Mesothelial cell of epicardium (in vitro differentiated cells): ENCODE measurements at places on chromosomes 3 and 15.
A peak's percentile ranks its signal among the peaks of the same experiment; 100 is the strongest.

- no peak for DNase-seq
Measured at GRCh38 chr3:134330883-134331810, 43.1 kb downstream of the AMOTL2 start.

- DNase-seq, result peak; percentile 46
Measured at GRCh38 chr3:127791221-127791913, 30.9 kb downstream of the MGLL start.

DNA sequence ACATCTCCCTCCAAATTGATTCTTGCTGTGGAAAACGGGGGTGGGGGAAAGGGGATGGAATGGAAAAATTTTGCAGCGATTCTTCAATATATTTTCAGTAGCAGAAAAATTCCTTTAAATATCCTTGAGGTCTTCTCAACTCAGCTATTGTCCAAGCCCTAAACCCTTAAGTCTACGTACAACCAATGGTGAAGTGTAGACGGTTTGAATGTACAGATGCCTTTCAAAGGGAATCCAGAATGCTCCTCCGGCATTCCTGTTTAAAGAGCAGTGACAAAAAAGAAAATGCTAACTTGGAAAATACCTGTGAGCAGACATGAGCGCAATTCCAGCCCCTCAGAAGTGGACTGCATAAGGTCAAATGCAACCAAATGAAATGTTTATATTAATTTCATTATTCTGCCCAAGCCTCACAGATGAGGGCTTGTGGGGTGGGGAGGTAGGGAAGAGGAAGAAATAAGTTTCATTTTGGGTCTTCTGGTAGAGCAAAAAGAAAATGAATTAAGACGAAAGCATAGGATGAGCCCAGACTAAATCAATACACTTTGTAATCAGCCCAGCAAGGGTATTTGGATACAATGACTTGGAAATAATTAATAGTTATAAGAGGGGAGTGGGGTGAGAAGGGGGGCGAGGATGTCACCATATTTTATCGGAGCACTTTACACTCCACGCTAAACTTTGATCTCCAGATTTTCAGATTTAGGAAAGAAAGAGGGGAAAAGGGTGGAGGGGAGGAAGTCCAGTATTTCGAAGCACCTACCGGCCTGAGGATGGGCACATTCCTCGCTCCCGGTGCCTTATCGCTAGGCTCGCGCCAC lies 2.7 kb downstream of the FOXP1 start:
- DNase-seq, result no peak

- DNase-seq, result no peak
Measured at GRCh38 chr3:62110443-62111225, 262.7 kb downstream of the FEZF2 start.

DNA sequence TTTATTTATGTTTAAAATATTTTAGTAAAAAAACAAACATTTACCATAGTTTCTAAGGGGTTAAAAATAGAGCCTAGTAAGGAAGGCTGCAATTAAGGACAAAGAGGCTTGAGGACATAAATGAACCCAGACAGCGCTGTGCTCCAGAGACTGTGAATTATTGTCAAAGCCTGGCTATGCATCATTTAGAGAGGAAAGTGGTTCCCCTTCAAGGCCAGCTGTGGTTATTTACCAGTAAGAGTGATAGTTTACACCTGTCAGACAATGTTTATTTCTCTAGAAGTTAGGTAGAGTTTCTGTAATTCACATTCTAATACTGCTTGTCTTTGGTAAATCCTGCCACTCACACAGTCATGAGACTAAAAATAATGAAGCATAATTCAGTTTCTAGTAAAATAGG lies 32.4 kb upstream of the PIK3R4 start:
- DNase-seq, result no peak

- DNase-seq, result no peak
Measured at GRCh38 chr3:65893631-65894030, 145.1 kb downstream of the MAGI1 start.

DNA sequence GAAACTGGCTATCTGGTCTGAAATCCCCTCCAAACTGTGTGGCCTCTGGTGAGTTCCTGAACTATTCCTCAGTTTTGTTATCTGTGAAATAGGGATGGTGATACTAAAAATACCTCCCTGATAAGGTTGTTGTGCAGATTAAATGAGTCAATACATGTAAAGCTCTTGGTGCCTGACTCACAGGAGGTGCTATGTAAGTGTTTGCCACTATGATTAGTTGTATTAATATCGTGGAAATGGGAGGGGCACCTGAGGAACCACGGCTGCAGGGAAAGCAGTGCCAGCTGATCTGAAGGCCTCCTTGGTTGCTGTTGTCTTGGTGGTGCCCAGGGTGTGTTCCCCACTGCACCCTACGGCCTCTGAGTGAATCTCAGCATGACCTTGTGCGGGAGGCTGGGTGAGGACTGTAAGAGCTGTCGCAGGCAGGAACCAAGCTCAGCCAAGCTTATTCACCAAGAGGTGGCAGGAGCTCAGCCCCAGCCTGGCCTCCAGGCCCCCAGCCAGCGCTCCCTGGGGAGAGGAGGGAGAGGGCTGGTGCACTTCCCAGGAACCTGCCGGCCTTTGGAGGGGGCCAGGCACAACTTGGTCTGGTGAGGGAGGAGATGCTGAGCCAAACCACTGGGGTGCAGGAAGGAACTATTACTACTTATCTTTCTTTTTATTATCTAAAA lies 44.8 kb upstream of the CCDC174 start:
- DNase-seq, result no peak

DNA sequence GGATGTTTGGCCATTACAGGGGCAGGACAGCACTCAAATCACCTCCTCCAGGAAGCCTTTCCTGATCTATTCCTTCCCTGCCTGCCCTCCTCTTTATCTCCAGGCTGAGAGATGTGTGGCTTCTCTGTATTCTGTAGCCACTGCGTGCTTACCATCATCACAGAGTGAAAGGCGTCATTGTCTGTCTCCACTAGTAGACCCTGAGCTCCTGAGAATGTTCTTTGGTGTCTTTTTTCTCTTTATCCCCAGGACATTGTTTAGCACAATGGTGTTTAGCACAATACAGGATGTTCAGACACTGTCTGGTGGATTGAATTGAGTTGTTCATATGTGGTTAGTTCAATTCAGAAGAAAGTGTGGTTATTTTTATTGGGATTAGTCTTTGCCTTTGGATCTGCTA lies 26.2 kb upstream of the LARS2 start:
- no peak for DNase-seq

- DNase-seq, result no peak
Measured at GRCh38 chr3:36206956-36207580, 173.2 kb upstream of the STAC start.

GRCh38 chr15:41417418-41418195 lies 712 bp downstream of the RTF1 start:
- peak; percentile 43 for DNase-seq

GRCh38 chr3:55147856-55148720 lies 220.2 kb upstream of the LRTM1 start:
- no peak for DNase-seq

- no peak for DNase-seq
Measured at GRCh38 chr3:63959146-63959545, 47.0 kb upstream of the SCAANT1 start.

DNA sequence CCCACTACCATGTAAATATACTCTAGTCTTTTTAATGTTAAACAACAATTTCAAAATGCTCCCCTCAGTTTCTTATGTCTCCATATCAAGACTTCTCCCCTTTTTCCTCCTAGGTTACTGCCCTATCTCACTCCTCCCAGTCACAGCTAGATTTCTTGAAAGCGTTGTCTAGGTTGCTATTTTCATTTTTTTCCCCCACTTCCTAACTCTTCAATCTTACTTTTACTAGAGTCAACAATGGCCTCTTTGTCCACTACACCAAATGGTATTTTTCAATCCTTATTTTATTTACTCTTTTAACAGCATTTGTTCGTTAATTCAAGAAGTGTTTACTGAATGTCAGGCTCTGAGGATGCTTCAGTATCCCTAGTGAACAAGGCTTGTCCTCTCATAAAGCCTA lies 84.4 kb downstream of the VPS8 start:
- no peak for DNase-seq

DNA sequence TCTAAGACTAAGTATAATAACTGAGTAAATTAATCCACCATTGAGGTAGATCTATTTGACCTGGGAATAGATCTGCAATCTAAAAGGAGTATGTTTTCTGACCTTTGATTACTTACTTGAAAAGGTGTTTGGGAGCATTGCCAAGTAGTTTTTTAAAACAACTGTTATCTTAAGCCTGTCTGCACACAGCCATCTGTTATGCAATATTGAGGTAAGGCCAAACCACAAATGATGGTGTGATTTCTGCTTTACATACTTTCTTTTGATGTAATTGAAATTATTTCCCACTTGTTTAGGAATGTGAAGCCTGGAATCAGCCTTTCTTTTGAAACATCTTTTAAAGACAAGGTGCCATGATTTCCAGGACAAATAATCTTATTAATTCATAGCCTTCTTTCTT lies 274.0 kb downstream of the BBX start:
- no peak for DNase-seq

DNA sequence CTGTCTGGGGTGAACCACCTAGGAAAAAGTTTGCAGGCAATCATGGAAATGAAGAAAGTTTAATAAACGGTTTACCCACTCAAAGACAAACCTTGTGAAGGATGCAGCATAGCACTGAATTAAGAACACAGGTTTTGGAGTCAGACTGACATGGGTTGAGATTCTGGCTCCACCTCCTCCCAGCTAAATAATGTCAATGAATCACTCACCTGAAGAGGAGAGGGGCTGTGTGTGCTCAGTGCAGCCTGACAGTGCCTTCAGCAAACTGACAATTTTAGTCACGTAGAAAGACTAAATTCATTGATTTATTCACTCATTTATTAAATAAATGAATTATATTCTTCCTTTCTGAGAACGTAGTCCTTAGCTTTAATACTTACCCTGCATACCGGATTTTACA lies 18.9 kb downstream of the NR1I2 start:
- DNase-seq, result no peak

- DNase-seq, result no peak
Measured at GRCh38 chr15:61518191-61518950, 289.3 kb upstream of the RORA start.

GRCh38 chr3:156543043-156543555 lies 11.8 kb downstream of the SSR3 start:
- DNase-seq, result no peak

GRCh38 chr3:114378760-114379159 lies 84.9 kb downstream of the TIGIT start:
- DNase-seq, result no peak

GRCh38 chr3:77939726-77940125 lies 899.8 kb downstream of the ROBO2 start:
- no peak for DNase-seq

DNA sequence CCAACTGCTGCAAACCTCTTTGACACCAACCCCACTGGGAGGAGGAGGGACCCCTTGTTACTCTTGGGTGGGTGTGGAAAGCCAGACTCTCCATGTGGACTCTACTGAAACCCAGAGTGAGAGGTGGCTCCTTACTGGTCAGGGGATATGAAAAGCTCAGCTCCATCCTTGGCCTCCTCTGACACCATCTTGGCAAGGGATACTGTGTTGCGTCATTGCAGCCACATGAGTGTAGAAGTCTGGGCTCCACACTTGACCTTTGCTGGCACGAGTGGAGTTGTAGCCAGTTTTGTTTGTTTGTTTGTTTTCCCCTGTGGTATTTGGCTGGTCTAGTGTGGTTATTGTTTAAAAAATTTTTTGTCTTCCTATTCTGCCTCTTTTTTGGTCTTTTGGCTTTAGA lies 289.1 kb downstream of the GAP43 start:
- no peak for DNase-seq

DNA sequence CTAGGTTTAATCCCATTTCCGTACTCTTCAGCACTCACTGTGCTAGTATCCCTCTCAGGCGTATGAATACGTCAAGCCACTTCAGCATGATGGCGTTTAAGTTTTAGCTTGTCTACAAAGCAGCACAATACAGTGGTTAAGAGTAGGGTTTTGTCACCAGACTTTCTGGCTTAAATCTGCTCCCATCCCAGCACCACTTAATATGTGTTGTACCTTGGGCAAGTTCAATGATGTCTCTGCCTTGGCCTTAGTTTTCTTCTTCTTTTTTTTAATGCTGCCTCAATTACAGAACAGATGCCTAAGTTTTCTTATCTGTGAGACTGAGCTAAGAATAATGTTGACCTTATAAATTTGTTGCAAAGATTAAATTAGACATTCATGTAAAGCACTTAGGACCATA lies 152.9 kb upstream of the CTDSPL start:
- no peak for DNase-seq

GRCh38 chr3:132625613-132626012 lies 28.5 kb downstream of the ACKR4 start:
- no peak for DNase-seq

GRCh38 chr15:23467110-23467600 lies 20.1 kb upstream of the GOLGA6L2 start:
- no peak for DNase-seq

- DNase-seq, result no peak
Measured at GRCh38 chr3:52870471-52870870, 26.9 kb downstream of the STIMATE start.

- DNase-seq, result no peak
Measured at GRCh38 chr3:186381424-186382216, 19.6 kb upstream of the DGKG start.

GRCh38 chr3:24023197-24023596 lies 78.1 kb downstream of the NR1D2 start:
- no peak for DNase-seq

- no peak for DNase-seq
Measured at GRCh38 chr15:27427276-27427675, 456.3 kb downstream of the GABRG3 start.

DNA sequence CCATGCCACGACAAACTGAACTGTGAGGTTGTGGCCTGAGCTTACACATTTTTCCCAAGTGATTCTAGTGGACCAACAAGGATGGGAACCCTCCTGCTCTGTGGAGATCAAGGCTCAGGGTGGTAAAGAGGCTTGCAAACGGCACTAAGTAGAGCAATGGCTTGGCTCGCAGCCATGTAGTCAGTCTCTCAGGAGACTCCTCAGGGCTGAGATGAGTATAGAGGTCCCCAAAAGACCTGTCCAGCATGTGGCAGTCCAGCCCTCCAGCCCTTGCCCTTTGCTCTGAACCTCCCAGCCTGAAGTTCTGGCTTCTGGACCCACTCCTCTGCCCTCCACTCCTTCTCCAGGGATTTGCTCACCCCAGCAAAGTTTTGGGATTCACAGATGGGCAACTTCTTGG lies 8.3 kb upstream of the CAMP start:
- no peak for DNase-seq

- no peak for DNase-seq
Measured at GRCh38 chr3:171994646-171995428, 44.5 kb upstream of the FNDC3B start.

DNA sequence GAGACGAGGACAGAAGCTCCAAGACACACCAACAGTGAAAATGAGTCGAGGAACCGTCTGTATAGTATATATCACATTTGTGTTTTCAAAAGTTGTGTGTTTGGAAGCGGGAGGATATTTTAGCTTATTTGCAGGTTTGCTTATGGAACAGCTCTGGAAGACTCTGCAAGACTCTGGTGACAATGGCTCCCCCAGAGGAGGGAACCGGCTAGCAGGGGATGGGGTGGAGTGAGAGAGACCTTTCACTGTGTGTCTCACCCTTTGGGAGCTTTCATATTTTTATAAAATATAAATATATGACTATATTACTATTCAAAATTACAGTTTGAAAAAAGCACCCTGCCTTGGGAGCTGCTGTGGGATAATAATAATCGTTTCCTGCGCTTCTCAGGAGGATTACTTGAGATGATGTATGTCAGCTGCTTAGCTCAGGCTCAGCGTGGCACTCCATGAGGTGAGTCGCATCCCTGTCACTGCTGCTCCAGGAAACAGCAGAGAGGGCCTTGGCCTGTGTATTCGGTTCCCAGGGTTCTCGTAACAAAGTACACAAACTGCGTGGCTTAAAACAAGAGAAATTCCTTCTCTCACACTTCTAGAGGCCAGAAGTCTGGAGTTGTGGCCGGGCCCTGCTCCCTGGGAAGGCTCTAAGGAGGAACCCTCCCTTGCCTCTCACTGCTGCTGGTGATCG lies 183.9 kb downstream of the FAM43A start:
- no peak for DNase-seq
